ENCODE measurements at places on chromosomes 1 and 21.

DNA sequence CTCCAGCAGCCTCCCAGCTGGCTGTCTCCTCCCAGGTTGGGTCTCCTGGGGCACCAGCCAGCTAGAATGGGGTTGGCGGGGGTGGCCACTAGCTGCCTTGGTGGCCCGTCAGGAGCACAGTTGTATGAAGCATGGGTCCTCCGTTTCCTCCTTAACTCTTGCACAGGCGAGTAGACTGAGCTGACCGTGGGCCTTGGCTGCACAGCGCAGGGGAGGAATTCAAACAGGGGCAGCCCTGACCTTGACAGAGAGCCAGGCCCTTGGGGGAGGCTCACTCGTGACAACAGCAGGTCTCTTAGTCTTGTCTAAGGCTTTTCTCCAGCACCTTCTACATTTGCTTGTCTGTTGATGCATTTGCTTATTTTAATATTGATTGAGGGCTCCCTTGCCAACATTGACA, 114.1 kb downstream of the PRDM2 start:
- no peak for DNase-seq

DNA sequence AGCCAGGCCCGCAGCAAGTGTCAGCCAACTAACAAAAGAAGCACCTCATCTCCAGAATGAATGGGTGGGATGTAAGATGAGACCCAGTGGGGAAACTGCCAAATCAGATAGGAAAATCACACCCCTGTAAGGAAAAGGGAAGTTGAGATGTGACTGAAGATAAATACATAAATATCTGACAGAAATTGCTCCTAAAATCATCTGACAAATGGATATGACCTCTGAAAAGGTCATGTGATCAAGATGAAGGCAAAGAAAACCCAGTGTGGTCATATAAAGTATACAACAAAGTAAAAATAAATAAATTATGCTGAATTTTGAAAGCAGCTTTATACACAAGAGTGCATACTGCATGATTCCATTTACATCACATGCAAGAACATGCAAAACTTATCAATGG, 12.7 kb downstream of the SIPA1L2 start:
- no peak for DNase-seq

GRCh38 chr1:74502858-74503257, 9.6 kb downstream of the LRRC53 start:
- no peak for DNase-seq

- DNase-seq, result no peak
These were observed 13.4 kb upstream of the NES start for GRCh38 chr1:156690675-156691036.

GRCh38 chr1:229953736-229954326, 113.2 kb upstream of the GALNT2 start:
- DNase-seq, result no peak

DNA sequence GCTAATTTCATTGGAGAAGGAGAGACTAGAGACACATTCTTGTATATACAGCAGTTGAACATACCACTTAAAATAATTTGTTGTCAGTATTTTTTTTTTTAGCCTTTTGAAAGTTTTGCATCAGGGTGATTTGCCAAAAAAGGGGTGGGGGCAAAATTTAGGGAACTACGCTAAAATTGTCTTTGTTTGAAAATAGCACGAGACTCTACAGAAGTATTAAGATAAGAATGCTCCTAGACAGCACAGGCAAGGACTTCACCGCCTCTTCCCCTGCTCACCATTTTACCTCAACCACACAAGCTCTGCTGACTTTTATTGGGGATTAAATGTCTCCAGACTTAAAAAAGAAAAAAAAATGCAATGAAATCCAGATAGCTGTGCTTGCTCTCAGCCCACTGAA, 236.1 kb upstream of the USP25 start:
- DNase-seq, result no peak

GRCh38 chr1:209595599-209596285, 12.2 kb downstream of the CAMK1G start:
- no peak for DNase-seq

DNA sequence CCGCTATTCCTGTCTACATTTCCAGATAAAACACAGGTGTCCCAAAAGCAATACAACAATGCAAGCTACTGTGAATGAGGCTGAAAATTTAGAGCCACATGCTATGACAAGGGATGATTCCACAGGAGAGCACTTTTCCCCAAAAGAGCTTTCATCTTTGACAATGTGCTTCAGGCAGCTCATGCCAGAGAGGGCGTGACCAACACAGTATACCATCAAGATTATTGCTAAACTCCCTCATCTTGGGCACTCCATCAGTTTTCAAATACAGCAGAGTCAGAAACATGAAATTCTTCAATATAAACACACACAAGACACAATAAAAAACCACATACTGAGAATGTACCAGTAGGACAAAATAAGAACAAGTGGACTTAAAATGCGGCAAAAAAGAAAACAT, 6.7 kb downstream of the GON4L start:
- DNase-seq, result no peak

- no peak for DNase-seq
These were observed 82.4 kb upstream of the MAGI3 start for GRCh38 chr1:113307771-113308445.

GRCh38 chr1:12546771-12547585, 71.0 kb downstream of the DHRS3 start:
- no peak for DNase-seq

DNA sequence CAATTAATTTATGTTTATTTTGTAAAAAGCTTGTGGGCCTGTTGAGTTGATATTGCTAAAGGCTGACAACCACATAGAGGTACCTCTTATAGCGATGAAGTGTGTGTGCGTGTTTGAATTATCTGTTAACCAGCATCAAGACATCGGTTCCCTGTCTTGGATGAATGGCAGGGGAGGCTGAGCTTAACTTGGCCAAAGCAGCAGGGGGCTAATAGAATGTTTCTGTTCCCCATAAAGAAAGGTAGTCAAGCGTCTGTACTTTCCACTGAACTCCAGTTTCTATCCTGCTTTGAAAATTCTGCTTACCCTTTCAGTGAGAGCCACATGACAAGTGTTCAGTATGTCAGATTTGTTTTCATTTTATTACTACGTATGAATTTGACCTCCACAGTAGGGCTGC, 63.0 kb downstream of the ROR1 start:
- no peak for DNase-seq

DNA sequence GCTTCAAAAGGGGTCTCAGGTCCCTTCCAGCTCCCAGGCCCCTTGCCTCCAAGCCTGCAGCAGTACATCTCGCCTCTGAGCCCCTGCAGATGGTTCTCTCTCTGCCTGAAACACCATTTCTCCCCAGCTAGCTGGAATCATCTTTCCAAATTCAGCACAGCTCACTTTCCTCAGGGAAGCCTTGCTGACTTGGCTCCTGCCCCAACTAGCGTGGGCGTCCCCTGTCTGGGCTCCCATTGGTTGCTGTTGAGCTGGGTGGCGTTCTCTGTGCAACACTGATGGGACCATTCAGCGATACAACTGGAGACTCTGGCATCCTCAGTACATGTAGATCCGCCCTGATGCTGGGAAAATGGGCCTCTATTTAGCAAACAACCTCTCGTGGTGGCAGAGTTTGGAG, 141.3 kb upstream of the IGSF21 start:
- no peak for DNase-seq

DNA sequence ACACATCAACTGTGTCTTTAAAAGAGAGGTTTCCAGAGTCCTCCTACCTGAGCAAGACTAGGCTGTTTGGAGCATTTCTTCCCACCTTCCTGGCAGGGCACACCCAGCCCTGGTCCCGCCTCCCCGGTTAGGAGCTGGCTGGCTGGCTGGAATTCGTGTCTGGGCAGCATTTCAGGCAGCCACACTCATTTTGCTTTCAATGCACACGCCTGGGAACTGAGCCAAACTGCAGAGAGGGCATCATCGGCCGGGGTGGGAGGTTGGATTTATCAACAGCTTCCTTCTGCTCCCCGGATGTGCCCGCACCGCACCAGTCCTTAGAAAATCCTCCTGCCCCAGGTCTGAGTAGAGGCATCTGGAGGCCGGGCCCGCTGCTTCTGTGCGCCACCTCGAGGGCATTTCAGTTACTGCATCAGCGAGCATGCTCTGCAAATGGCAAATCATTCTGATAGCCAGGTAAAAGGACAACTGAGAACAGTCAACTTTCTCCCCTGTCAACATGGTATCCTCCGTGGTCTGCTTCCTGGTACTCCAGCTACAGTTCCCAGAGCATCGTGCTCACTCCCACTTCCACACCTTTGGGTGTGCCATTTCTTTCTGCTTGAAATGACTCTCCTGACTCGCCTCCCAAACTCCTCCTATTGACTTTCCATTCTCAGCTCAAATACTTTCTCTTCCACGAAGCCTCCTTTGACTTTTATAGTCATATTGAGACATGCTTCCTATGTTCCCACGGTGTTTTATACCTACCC, 20.6 kb downstream of the TCEA3 start:
- peak; percentile 77 for DNase-seq

- no peak for DNase-seq
These were observed 41.9 kb downstream of the HIVEP3 start for GRCh38 chr1:41876576-41877445.

- peak; percentile 81 for DNase-seq
These were observed 27.5 kb upstream of the EPB41 start for GRCh38 chr1:28886731-28887418.
